ENCODE measurements at places on chromosomes 11 and 22.

GRCh38 chr11:62324731-62325556 lies 12.3 kb upstream of the ASRGL1 start:
- DNase-seq = peak; percentile 61

GRCh38 chr11:131204282-131204681 lies 166.1 kb upstream of the NTM start:
- DNase-seq = no peak

DNA sequence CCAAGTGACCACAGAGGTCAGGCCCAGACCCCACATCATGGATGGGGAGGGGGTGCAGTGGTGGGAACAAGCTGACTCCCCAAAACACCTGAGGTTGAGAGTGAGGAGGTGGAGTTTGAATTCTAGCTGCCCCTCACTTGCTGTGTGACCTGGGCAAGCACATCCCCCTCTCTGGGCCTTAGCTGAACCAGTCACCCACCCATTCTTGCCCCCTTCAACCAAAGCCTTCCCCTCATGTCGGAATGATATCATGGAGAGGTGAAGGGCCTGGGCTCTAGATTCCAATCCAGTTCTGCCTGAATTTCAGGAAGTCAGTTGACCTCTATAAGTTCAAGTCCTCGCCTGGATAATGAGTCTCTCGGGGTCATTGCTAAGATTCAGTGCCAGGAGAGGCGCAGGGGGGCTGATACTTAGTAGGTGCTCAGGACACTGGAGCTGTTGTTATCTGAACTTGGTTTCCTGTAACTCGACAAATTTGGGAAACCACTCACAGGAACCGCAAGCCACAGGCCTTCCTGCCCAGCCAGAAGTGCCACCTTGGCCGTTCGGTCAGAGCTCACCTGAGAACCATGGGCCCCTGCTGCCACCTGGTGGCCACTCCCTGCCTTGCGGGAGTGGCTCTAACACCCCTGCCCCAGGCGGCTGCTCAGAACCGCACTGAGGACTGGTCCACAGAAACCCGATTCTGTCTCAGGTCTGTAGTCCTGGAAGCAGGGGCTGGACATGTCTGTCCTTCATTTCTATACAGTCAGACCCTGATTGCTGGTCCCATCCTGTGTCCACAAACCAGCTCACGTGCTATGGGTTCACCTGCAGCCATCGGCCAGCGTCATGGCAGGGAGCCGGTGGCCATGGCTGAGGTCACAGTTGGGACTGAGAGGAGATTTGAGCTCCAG lies 6.9 kb downstream of the CDC42EP1 start:
- DNase-seq = peak; percentile 96

DNA sequence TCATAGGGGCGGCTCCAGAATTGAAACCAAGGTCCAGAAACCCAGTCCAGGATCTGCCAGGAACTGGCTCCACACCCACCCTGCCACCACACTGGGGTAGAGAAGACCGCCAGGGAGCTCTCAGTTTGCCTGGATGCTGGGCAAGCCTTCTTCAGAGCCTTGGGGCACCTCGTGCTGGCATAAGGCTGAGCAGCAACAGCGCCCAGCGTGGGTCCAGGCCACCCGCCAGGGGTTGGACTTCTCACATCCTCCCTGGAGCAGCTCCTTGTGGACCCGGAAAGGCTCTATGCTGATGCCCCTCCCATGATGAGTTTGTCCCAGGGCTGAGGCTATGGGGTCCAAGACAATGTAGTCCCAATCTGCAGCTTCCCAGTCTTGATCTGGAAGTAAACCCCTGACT lies 29.7 kb downstream of the ALX4 start:
- DNase-seq = no peak

DNA sequence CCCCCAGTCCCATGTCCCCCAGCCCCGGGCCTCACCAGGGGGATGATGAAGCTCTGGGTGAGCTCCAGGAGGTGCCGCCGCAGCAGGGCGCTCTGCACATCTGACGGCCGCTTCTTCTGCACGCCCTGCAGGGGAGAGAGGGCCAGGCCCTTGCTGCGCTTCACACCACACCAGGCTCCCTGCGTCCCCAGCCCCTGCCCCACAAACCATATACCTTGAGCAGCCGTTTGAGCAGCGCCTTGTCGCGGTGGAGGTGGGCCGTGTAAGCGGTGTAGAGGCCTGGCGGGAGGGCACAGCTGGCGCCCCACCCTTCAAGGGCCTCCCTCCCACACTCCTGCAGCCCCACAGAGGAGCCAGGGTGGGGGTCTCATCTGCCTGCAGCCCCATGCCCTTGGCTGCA lies 6.2 kb upstream of the PLXNB2 start:
- DNase-seq = no peak

DNA sequence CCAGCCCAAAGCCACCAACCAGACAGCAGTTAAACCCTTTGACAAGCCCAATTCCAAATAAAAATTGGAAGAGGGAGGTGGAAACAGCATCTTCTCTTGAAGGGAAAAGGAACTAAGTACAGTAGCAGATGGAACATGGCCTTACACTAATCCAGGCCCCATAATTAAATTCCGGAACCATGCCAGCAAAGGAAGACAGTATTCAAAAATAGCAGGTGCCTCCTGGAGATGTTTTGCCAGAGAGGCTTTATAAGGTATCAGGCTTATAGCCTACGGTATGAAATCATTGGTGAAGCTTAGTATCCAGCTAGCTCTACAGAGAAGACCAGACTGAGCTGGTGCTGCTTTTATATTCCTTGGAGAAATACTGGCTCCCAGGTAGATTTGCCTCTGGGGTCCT lies 344.1 kb upstream of the API5 start:
- no peak for DNase-seq

DNA sequence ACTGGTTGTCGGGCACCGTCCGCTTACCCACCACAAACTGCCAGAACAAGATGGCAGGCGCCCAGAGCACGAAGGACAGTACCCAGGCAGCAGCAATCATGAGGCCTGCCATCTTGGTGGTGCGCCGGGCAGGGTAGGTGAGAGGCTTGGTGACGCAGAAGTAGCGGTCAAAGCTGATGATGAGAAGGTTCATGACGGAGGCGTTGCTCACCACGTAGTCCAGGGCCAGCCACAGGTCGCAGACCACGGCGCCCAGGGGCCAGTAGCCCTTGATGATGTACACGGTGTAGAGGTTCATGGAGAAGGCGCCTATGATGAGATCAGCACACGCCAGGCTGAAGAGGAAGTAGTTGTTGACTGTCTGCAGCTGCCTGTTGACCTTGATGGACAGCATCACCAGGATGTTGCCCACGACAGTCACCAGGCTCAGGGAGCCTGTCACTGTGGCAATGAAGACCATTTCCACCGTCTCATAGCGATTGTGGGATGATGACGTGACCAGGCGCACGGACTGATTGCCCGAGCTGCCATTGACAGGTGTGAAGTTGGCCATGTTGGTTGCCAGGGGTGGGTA lies 4.6 kb downstream of the MDK start:
- no peak for DNase-seq

GRCh38 chr11:73152861-73153483 lies 10.9 kb upstream of the FCHSD2 start:
- peak; percentile 49 for DNase-seq

- DNase-seq = no peak
Measured at GRCh38 chr11:3866206-3866605, 10.7 kb downstream of the STIM1 start.

DNA sequence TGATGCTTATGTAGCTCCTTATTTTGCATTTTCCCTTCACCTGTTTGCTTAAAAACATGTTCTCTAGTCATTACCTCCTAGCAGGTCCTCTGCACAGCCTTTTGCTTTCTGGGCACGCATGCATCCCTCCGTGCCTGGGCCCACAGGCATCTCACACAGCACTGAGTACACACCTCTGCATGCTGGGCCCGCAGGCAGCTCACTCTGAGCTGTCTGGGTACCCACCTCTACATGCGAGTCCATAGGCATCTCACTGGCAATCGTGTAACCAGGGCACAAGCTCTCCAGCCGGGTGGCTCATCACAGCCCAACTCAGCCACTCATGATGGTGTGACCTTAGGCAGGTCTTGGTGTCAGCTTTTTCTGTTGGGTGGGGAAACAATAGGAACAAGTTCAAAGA lies 68.7 kb upstream of the GAL start:
- DNase-seq = no peak

- no peak for DNase-seq
Measured at GRCh38 chr11:6268820-6269219, 9.2 kb downstream of the CCKBR start.

- no peak for DNase-seq
Measured at GRCh38 chr22:34931026-34931425, 134.9 kb upstream of the ISX start.

DNA sequence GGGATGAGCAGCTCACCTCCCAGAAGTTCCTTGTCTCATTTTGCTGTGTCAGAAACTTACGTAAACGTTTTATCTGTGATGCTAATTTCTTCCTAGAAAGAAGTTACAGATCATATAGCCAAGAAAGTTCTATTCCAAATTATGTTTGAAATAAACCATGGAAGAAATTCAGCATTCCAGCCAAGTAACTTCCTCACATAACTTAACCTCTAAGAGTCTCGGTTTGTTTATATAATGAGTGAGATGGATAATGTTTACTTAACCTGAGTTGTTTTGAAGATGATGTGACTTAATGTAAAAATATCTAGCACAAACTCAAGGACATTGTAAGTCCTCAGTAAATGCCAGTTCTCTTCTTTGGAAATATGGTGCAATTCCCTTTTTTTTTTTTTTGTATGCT lies 8.9 kb upstream of the MUC15 start:
- DNase-seq = no peak

GRCh38 chr11:95507794-95508193 lies 276.8 kb upstream of the SESN3 start:
- peak; percentile 12 for DNase-seq

GRCh38 chr11:20501971-20502370 lies 97.4 kb upstream of the SLC6A5 start:
- DNase-seq = no peak

GRCh38 chr11:111836721-111837120 lies 34.7 kb downstream of the ALG9 start:
- no peak for DNase-seq

DNA sequence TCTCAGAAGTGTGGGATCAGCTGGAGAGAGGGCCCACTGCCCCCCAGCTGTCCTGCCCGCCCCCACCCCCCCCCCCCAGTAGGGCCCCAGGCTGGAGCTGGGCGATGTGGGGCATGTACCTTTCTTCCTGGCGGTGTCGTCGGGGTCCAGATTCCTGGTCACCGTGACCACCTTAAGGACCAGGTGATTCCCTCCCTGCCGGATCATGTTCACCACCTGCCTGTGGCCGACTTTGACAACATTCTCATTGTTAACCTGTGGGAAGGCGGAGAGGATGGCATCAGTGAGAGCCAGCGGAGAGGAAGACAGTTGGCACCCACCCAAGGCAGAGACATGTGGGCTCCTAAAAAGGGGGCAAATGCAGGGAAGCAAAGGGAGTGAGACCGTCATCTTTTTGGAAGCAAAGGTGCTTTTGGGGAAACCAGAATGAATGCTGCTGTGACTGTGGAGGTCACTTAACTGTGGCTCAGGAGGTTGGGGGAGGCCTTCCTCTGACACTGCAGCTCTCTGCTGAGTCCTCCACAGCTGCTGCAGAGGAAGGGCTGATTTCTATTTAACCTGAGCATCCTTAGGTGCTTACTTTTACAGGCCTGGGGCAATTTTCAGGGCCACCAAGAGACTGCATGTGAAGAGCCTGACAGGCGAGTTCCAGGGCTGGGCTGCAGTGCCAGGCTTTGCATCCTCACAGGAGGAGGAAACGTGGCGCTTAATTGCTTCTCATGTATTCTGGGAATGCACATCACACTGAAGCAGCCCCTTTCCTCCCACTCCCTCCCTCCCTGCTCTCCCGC lies 104.5 kb downstream of the CTTN start:
- no peak for DNase-seq

GRCh38 chr11:41935241-41935640 lies 475.8 kb upstream of the LRRC4C start:
- DNase-seq = no peak

DNA sequence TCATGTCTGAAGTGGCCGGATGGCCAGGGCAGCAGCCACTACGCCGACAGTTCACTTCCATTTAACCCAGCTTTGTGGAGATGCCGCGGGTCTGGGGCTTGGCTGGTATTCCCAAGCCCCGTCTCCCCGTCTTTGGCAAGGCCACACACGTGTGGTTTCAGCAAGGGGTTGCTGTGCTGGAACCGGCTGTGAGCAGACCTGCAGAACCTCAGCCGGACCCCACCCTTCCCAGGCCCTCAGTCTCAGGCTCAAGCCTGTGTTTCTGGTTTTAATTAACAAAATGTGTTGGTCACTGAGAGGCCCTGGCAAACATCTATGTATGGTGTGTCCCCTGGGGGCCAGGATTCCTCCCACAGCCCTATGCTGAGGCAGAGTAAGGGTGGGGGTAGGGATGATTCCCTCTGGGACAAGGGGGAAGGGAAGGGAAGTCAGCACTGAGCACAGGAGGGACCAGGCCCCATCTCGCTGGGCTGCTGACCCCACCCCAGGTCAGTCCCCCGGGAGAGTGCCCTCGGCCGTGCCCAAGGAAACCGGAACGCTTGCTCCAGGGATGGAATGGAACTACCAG lies 9.3 kb downstream of the OSBPL5 start:
- DNase-seq = no peak

DNA sequence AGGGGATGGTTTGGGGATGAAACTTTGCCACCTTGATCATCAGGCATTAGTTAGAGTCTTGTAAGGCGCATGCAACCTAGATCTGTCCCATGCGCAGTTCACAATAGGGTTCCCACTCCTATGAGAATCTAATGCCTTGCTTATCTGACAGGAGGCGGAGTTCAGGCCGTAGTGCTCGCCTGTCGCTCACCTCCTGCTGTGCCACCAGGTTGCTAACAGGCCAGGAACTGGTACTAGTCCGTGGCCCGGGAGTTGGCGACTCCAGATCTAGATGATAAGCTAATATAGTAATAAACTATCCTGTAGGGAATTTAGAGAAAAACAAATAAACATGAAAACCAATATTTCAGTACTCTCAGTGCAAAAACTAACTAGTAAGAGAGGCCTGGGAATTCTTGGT lies 155.4 kb upstream of the ANO5 start:
- DNase-seq = no peak

DNA sequence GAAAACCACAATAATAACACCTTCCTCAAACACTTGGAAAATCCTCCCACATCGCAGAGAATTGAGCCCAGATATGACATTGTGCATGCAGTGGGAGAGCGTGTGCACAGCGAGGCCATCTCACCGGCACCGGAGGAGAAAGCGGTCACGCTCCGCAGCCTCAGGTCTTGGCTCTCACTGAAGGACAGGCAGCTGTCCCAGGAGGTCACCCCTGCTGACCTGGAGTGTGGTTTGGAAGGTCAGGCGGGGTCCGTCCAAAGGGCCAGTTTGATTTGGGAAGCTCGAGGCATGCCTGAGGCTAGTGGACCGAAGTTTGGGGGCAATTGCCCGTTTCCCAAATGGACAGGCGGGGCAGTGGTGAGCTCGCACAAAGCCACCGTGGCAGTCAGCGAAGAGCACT lies 86.7 kb downstream of the KIAA1671 start:
- DNase-seq = no peak

DNA sequence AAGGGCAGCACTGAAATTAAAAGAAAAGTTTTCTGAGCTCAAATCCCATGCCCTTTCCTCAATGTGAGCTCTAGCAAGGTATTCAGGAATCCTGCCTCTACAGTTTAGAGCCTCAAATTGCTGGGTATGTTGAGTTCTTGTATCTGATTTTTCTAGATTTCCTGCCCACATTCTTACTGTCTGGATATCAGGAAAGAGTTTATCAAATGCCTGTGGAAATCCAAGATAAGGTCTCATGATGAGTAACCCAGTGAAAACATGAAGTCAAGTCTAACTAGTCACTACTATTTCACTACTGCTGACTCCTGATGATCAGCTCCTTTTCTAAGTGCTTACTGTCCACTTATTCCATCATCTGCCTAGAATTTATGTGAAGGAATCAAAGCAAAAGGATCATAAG lies 29.8 kb downstream of the LIMK2 start:
- DNase-seq = no peak

Data from CD4-positive, alpha-beta T cell treated with Interleukin-17A for 4 hours (primary cell).